ENCODE measurements at places on chromosomes 16 and 17.

GRCh38 chr16:77613095-77613494, 109.2 kb upstream of the NUDT7 start:
- no peak for DNase-seq

- no peak for DNase-seq
Measured at GRCh38 chr17:48579760-48580554, 1.8 kb upstream of the HOXB4 start.

DNA sequence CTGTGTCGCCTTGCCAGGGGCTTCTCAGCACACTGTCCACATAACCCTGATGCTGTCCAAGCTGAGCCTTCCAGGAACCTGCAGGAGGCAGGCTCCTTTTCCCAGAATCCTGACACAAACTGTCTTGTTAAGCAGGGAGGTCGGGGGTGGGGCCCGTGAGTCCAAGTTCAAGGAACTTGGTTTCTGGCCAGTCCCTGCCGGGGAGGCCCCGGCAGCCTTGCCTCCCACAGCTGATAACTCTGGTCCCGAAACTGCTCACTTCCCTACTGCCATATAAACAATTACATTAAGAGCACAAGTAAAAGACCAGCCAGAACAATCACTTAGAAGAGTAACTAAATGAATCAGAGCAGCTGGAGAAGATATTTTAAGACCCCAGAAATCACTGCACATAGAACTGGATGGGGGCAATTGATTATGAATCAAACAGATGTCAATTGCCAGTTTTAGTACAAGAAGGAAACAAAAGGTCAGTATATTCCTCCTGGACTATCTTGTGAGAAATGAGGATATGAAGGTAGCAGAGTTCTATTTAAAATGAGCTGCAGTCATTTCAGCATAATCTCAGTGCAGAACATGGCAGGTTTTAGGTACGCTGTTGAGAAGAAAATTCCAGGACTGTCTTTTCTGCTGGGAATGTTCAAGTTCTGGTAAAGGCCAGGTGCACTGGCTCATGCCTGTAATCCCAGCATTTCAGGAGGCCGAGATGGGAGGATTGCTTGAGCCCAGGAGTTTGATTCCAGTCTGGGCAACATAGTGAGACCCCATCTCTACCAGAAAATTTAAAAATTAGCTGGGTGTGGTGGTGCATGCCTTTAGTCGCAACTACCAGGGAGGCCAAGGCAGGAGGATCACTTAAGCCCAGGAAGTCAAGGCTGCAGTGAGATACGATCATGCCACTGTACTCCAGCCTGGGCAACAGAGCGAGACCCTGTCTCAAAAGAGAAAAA, 169.8 kb downstream of the PITPNC1 start:
- no peak for DNase-seq

DNA sequence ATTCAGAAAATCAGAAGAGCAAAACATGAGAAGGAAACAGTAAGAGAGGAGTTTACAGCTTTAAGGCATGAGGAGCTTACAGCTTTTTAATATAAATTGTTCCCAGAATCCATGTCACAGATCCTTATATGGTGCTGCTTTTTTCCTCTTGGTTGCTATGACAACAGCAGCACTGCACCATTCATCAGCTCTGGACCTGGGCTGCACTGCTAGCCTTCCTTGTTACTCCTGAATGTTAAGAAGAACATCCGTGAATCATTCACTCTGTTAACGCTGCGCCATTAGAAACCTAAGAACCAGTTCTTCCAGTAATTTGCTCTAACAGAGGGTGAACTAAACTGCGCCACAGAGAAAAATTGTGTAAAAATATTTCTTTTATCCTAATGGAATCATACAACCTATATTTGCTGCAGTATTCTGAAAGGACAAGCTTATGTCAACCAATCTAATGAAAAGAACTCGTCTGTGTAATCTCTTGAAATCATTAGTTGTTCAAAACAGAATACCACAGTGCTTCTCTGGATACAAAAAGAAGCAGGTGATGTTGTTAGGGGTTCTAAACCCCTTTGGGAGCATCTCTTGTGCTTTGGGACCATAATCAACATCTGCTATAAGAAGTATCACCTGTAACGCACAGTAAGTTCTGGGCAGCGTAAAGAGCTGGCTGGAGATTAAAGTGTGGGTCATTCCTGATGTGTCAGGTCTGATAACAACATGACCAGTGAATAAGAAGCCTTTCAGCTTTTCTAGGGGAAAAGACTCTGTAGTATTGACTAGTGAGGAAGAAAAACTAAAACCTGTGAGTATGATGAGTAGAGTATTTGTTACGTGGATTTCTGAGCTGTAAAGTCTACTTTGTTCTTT, 151.2 kb downstream of the TANC2 start:
- DNase-seq = no peak

DNA sequence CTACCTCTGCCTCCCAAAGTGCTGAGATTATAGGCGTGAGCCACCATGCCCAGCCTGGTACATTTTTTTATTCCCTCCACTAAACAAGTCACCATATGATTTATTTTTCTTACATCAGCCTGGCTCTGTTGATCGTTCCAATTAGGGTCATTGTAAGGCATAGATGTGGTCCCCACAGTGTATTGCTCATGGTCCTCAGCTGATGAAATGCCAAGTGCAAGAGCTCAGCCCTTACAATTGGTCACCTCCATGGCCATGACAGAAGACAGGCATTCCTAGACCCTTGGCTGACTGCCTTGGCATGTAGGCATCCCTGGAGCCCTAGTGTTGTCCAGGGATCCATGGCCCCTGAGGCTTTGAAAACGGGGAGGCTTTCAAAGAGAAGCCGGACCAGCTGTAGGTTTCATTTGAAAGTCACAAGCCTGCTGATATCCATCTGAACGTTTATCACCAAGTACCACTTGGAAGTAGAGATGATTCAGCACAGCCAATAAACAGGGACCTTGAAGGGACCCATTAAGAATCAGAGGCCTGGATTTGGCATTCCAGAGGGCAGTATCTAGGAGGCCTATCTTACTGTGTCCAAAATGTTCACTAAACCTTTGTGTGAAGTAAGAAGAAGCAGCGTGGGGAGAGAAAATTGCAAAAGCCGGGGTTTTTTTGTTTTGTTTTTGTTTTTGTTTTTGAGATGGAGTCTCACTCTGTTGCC, 20.6 kb upstream of the PRKCA start:
- no peak for DNase-seq

GRCh38 chr17:2796164-2797125, at the start of gene RAP1GAP2:
Gene RAP1GAP2 (plus strand): TSS chr17:2796438. CDS start chr17:2796528, 90 bp downstream.
- DNase-seq = peak; percentile 46

- DNase-seq = no peak
Measured at GRCh38 chr16:3282103-3282729, 1.1 kb upstream of the ZNF263 start.

DNA sequence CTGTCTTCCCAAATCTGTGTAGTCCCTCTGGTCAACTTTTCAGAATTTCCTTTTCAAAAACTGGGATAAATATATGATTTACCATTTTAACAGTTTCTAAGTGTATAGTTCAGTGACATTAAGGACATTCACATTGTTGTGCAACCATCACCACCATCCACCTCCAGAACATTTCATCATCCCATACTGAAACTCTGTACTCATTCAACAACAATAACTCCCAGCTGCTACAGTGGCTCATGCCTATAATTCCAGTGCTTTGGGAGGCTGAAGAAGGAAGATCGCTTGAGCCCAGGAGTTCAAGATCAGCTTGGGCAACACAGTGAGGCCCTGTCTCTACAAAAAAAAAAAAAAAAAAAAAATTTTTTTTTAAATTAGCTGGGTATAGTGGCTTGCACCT, 131.0 kb downstream of the AATF start:
- DNase-seq = no peak

GRCh38 chr17:19753051-19753509, 5.0 kb upstream of the ALDH3A1 start:
- no peak for DNase-seq

DNA sequence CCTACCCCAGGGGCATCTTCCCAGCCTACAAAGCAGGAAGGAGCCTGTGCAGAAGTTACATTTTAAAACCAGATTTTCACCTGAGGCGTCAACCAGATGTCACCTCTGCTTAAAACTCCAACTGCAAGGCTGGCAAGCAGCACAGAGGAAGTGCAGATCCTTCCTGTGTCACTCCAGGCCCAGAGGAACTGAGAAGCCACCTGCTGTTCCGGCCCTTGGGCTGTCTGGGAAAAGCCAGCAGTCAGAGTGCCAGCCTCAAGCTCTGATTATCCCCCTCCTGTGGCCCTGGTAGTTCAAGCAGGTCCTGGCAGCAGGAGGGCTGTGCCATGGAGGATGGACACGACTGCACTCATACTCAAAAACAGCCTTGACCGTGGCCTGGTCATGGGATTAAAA, 10.2 kb downstream of the POLR2C start:
- no peak for DNase-seq

DNA sequence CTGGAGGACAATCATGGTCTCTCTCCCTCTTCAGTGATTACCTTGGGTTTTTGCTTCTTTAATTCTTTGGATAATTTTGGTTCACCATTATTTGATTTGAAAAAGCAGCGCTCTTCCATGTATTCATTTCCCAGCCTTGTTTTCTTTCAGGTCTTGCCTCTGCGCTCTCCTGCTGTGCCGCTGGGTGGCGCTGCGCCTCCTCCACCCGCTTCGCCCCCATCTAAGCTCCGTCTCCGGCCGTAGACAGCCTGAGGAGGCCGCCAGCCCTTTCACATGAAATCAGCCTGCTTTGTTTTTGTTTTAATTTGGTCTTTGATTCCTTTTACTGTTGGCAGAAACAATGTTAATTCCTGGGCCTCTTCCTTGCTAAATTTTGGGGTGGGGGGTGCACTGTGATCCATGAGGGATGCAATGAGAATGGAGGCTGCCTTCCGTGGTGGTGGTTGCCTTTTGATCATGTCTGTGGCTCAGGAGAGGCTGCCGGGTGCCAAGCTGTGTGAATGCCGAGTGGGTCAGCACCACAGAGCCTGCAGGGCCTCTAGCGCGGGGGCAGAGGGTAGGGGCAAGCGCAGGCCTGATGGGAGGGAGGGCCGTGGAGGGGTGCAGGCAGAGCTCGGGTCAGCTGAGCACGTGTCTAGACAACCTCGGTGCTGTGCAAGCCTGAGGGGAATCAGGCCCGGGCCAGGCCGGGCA, 64.1 kb downstream of the PLD6 start:
- no peak for DNase-seq

GRCh38 chr17:81230043-81230820, 7.5 kb upstream of the CEP131 start:
- DNase-seq = no peak

DNA sequence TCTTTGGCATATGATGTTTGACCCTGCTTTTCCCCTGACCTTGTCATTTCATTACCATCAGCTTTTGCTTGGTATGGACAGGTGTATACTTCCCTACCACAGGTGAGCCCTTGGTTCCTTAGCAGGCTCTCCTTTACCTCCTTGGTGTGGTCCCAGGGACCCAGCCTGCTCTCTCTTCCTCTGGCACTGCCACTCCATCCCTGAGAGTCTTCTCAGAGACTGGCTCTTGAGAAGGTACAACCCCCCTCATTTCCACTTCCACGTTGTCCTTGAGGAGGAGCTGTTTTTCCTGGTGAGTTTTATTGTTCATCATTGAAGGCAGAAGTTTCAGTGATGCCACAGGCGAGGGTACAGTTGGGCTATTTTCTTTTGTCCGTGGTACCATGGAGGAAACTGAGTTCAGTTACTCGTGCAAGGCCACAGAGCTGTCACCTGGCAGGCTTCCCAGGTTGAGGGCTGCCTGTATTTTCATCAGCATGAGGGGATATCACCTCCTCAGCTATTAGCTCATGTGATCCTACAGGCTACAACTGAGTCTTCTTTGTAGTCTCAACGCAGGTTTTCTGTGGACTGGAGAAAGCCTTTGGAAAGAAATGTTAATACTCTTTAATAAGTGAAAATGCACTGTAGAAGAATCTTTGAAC, 52.3 kb downstream of the MSI2 start:
- DNase-seq = no peak

Data from esophagus squamous epithelium (tissue), 5 donors.